ENCODE measurements at places on chromosomes 1 and 21.
A peak's percentile ranks its signal among the peaks of the same experiment; 100 is the strongest.

- DNase-seq: no peak
Observed at GRCh38 chr1:99590578-99591209, 55.2 kb upstream of the PALMD start.

- DNase-seq: peak; percentile 11
Observed at GRCh38 chr1:12088607-12089006, 25.5 kb downstream of the TNFRSF8 start.

GRCh38 chr1:111605576-111605975 is 14.0 kb upstream of the RAP1A start:
- no peak for DNase-seq

DNA sequence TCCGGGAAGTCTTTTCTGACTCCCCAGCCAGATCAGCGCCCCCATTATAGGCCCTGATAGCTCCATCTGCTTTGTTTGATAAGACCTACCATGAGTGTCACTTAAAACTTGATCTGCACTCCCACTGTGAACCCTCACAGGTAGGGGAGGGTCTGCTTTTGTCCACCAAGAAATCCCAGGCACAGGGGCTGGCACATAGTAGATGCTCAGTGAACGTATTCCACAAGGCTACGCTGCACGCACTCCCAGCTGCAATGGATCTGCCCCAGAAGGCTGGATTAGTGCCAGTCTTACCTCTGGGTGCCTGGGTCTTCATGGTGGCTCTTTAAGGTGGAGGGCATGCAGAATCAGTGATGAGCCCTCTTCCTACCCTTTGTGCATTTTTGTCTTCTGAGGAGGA is 447.1 kb downstream of the PTPRU start:
- no peak for DNase-seq

- no peak for DNase-seq
Observed at GRCh38 chr1:150109586-150109985, 40.1 kb upstream of the PLEKHO1 start.

GRCh38 chr1:226661965-226662364 is 77.1 kb downstream of the ITPKB start:
- DNase-seq: no peak

DNA sequence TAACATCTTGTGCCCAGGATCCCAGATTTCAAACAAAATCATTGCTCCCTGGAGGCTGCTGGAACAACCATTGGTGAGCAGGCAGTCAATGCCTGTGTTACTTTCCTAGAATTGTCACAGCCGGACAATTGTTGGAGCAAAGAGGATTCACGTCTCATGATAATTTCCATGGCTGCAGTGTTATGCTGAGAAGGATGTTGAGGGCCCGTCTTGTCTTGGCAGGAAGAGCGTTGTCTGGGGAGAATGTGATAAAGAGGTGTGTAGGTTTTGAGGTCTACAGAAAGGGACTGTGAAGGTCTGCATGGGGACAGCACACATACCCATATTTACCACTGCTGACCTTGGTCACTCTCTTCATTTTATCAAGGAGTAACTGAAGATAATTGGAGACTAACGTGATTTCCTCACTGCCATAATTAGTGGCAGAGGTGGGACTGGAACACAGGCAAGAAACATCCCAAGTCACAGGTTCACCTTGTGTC is 6.3 kb downstream of the MECR start:
- no peak for DNase-seq

DNA sequence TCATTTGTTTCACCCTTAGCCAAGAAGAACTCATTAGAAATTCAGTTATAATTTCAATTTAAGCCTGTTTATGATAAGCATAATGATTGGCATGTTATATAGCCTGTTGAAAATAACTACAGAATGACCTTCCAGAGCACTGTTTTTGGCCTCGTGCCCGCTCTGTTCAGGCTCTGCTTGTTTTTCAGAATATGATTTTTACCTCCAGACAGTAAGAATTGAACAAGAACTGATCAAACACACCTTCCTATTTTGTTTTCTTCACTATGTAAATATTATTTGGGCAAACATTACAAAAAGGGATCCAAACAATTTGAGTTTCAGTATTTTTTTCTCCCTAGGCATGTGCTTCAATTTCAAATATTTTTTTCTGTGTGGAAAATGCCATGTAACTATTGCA is 48.1 kb upstream of the ANGPTL1 start:
- no peak for DNase-seq

GRCh38 chr21:41673071-41673470 is 93.8 kb downstream of the RIPK4 start:
- DNase-seq: no peak

Measured in effector CD4-positive, alpha-beta T cell (primary cell).